PC-3 (cell line): ENCODE measurements at places on chromosomes 1 and 21.
A peak's percentile ranks its signal among the peaks of the same experiment; 100 is the strongest.

DNA sequence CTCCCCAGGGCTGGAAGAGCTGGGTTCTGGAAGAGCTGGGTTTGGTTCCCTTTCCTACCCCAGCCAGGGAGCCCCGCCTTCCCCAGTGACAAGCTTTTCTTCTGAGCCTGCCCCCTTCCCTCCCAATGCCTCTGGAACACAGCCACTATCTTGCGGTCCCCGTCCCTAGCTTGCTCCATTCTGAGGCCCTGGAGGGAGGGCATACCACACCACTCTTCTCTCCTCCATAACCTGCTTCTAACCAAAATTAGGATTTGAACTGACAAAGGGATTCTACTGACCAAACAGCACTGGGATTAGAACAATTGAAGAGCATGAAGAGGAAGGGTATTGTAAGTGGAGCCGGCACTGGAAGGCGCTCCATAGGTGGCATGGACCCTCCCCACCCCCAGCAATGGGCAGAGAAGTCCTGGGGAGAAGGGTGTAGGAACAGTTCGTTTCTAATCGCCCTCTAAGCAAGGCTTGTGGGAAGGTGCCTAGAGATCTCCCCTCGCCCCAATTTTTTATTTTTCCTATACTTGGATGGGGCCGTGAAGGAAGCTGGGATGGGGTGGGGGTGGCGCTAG lies 690 bp downstream of the C1orf216 start:
- peak; percentile 65 for DNase-seq

GRCh38 chr1:206909161-206909882 lies 12.1 kb downstream of the IL24 start:
- peak; percentile 94 for DNase-seq

DNA sequence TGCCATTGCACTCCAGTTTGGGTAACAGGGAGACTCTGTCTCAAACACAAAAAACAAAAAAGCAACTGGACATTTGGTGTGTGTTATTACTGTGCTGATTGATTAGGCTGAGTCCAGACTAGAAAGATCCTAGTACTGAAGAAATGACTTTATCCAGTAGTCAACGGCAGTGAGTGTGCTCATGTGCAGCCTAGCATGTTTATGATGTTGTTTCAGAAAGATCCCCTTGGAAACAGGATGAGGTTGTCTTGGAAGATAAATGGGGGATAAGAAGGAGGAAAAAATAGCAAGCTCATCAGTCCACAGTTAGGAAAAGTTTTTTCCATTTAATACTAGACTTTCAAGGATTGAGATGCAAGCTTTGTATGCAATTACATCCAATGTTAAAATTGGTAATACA lies 14.3 kb downstream of the RUSC1 start:
- DNase-seq, result no peak

DNA sequence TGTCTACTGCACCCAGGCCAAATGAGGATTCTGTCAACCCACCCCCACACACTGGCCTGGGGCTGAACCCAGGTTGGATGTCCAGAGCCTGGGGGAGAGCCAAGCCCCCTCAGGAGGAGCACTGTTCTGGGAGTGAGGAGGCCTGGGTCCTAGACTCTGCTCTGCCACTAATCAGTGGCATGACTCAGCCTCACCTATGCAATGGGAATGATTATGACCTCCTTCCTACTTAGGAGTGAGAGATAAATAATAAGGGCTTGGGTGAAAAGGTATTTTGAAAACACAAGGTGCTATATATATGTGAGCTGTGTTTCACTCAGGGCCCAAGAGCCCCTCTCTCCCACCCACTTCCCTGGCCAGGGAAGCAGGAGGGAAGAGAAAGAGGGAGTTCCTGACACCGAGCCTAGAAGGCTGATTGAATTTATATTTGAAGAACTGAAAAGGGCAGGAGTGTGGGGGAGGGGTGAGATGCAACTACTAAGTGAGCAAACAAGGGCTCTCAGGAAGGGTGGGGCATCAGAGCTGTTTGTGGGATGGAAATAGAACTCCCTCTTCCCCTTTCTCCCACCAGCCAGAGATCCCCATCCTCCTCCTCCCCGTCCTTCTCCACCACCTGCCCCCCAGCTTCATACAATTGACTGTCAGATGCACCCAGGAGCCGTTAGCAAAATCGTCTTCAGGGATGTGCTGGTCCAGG lies 8.2 kb downstream of the IGSF9 start:
- peak; percentile 71 for DNase-seq

DNA sequence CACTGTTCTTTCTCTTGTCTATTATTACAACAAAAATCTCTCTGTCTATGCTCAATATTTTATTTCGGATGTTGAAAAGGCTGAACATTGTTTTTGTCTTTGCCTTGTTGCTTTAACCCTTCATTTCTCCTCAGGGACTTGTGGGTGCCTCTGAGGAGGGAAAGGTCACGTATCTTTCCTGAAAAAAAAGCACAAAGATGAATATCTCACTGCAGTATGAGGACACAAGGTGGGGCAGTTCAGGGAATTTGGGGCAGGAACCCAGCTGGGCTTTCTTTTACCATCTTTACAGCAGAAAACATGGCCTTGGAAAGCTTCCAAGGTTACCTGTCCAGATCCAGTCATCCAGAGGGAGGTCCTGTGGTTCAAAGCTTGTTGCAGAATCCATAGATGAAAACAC lies 99.1 kb upstream of the LPGAT1 start:
- DNase-seq, result no peak

- DNase-seq, result no peak
Measured at GRCh38 chr1:23601968-23602876, 42.9 kb upstream of the ID3 start.

DNA sequence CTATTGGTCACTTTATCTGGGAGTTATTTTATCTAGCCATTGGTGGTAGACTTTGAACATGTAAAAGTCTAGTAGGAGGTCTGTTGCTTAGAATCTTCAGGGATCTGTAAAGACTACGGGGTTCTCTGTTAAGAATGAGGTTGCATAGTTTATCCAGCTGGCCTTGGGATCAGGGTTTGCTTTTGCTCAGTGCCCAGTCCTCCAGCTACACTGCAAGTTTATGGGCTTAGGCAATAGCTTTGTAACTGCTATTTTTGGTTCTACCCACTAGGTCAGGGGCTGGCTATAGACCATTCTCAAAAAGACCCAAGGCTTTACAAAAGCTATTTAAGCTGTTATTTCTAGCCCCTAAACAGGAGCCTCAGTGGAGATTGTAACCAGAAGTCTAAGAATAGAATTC lies 9.8 kb downstream of the SH3GLB1 start:
- DNase-seq, result no peak

GRCh38 chr1:182139496-182139895 lies 78.0 kb upstream of the ZNF648 start:
- DNase-seq, result no peak

- DNase-seq, result no peak
Measured at GRCh38 chr1:38083541-38083940, 36.9 kb upstream of the POU3F1 start.
